ENCODE measurements at places on chromosomes 1 and 21.

DNA sequence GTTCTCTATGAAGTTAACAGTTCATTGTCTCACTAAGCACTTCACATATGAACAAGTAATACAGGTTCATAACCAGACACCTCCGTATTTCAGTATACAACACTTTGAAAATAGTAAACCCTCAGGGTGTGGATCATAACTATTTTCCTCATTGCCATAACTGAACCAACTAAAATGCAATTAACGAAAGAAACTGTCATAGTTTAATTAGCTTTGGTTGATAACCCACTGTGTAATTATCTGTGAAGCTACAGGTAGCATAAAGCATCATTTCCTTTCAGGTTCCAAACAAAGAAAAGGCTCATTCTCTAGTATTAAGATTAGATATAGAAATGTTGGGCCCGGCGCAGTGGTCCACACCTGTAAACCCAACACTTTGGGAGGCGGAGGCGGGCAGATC, 58.5 kb downstream of the EIF4G3 start:
- no peak for DNase-seq

DNA sequence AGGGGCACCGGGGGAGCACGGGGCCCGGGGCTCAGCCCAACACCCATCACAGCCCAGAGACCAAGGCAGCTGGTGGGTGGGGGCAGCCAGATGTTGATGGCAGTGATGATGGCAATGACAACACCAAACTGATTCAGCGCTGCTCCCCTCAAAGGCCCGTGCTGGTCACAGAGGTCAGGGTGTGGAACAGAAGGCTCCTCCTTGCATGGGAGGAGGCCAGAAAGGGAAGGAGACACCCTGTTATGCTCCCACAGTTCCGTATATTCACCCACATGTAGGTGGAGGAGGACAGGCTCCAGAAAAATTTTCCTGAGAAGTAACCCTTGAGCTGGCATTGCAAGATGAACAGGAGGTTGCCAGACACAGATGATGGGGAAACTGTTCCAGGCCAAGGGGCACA, 414 bp downstream of the GUCA2B start:
- DNase-seq = no peak

GRCh38 chr1:165842671-165843129, 15.3 kb downstream of the UCK2 start:
- peak; percentile 82 for DNase-seq

- no peak for DNase-seq
These were observed 2.4 kb upstream of the CYP2J2 start for GRCh38 chr1:59928996-59929395.

DNA sequence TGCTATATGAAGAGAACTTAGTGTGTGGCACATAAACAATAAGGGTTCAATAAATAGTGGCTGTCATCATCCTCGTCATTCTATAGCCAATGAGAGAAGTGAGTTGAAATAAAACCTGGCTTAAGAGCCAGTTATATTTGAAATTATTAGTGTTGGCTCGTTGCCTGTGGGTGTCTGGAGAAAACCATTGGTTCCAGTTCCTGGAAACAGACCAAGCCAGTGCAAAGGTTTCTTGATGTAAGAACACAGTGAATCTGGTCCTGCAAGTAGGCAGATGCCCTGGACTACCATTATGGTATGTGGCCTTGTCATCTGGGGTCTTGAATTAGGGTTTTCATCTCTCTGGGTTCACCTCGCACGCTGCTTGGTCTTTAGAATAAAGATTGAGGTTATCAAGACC, 43.3 kb downstream of the URB2 start:
- no peak for DNase-seq

GRCh38 chr1:48261881-48262400, 39.4 kb downstream of the SLC5A9 start:
- DNase-seq = no peak

GRCh38 chr1:188188317-188188716, 1359.6 kb downstream of the PLA2G4A start:
- DNase-seq = no peak

GRCh38 chr1:157077394-157077793, 22.2 kb downstream of the ETV3L start:
- no peak for DNase-seq

DNA sequence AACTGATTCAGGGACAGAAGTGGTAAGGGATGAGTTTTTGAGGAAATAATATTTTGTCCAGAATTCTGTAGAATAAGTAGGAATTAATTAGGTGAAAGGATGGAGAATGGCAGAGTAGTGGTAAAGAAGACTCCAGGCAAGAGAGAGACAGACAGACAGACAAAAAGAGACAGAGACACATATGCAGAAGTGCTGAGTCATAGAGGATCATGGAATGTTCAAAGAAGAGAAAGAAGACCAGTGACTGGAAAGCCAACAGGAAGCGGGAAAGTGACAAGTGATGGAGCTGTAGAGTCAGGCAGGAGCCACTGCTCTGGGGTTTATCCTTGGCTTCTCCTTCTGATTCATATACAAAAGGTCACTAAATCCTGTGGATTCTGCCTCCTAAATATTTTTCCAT, 85.9 kb downstream of the UROD start:
- peak; percentile 10 for DNase-seq

DNA sequence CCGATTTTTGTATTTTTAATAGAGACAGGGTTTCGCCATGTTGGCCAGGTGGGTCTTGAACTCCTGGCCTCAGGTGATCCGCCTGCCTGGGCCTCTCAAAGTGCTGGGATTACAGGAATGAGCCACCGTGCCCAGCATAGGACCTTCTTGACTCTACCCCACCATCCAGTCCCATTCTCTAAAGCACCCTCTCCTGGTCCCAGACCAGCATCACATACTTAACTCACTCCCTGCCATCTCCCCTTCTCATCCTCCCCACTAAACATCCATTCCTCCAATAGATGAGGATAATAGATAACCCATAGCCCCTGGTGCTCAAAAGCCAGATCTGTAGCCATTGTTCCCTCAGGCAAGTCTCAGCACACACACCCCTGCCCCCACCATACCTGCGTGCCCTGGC, 2.1 kb downstream of the ENTREP3 start:
- no peak for DNase-seq

- no peak for DNase-seq
These were observed 490.1 kb upstream of the LRRC7 start for GRCh38 chr1:69077633-69078032.

DNA sequence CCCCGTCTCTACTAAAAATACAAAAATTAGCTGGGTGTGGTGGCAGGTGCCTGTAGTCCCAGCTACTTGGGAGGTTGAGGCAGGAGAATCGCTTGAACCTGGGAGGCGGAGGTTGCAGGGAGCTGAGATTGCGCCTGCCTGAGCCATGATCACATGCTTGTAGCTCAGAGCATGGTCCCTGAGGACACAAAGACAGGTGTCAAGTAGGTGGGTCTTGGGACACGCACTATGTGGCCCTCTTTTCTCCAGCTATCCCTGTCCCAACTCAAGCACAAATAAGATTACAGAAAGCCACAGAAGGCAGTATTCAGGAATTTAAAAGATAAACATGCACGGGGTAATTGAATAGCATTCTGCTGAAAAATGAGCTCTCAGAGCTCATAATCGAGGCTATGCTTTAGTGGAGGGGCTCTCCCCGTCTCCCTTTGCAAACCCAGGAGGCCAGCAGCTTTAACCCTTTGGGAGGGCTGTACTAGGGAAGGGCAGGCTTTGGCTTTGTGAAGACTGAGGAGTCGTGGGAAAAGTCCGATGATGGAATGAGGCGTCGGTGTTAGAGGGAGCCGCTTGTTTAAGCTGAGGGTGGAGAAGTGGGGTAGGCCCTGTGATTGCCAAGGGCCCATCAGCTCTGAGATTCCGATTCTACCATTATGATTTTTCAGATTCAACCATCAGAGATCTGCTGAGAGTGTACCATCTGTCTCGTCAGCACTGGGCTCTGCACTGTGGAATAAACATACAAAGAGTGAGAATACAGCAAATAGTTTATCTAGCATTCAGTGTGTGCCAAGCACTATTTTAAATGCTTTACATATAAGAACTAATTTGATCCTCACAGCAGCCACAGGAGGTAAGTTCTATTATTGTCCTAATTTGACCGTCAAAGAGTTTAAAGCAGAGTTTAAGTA, 59.7 kb upstream of the CD34 start:
- no peak for DNase-seq

DNA sequence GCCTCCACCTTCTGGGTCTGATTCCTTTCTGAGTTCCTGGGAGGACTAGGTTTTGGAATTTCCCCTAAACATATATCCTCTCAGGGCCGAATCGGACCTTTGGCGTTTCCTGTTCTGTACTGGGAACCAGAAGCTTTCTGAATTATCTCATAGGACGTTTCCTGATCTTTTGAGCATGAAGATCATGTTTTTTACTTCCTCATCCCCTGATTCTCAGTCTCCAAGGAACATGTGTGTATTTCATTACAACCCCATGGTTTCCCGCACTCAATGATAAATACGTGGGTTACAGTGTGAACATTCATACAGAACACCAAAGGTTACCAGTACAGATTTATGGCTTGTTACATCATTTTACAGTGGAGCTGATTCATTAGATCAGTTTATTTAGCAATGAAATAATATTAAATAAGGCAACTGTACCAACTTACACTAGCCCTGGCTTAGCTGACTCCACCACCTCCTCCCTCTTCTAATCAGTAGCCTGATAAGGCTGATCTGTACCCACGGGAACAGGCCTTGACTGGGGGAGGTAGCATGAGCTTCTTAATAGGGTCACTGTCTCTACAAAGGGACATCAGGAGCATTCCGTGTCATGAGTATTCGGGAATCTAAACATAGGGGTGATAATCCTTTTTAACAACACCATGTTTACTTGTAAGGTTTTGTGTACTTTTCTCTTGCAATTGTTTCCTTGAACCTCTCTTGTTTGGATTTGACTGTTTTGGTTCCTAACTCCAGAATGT, 57.8 kb upstream of the ERRFI1 start:
- peak; percentile 83 for DNase-seq

DNA sequence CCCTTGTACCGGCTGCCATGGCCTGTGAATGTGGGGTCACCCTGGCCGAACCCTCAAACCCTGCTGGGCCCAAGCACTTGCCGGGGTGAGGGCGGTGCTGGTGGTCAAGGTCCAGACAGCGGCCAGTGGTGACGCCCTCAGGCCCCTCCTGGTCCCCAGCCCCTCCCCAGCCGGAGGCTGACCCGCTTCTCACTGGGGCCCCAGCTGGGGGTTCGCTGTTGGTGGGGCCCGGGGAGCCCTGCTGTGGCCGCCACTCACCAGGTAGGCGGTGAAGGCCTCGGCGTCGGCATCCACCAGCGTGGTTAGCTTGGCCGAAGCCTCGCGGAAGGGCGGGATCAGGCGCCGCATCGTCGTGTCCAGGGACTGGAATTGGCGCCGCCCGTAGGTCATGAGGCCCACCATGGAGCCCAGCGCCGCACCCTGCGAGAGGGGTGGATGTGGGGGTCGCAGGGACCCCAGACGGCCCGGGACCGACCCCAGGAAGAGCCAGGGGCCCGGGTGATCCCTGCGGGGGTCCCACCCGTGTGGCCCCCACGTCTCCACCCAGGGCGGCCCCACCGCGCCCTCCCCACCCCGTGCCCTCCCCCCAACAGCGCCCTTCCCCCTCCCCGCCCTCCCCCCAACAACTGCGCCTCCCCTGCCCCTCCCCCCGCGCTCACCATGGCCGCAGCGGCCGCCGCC, 10.1 kb downstream of the FTCD start:
- no peak for DNase-seq

DNA sequence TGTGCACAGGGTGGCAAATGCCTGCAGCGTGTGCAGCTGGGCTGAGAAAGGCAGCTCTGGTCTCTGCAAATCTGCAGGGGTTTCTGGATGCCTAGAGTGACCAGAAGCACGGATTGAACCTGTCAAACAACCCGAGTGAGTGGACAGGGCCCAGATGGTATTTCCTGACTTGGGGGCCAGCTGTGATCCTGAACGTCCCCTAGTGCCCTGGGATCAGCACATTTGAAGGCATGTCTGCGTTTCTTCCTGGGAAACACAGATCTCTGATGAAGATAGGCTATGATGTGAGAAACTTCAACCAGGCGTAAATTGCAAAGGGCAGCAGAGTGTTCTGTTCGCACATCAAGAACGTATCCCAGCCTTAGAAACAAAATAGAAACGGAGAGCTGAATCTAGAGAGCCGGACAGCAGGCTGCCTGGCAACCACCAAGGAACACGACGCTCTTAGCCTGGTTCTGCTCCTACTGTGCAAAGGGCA, 163.1 kb downstream of the KCNJ6 start:
- no peak for DNase-seq

- DNase-seq = no peak
These were observed 28.0 kb downstream of the AGBL4 start for GRCh38 chr1:49995734-49996133.

DNA sequence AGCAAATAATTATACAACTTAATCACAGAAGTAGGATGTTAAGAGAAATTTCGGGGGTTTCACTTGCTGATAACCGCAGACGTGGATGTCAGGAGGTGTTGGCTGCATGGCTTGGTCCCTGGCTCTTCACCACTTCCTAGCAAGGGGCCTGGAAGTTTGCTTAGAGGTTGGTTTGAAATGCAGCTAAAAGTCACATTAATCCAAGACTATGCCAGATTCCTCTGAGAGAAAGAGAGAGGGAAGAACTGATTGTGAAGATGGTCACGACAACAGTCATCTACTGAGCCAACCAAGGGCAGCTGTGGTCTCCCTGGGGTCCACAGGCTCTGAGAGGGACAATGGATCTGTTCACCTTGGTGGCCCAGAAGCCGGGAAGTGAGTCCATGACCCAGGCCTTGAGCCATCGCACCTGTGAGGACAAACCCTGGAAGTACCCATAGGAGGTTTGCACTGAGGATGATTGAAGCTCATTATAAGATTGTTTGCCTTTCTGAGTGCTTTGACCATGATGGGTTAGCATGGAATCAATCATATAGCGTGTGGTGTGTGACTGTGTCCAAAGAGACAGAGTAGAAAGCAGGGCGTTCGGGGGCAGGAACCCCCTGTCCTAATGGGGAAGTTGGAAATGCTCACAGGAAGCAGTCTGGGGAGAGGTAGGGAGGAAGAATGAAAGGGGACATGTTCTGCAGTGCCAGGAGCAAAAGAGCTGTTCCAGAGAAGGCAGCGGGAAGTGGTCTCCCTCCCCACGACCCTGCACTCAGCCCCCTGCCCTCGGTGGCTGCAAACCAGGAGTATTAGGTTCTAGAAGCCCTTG, 47.1 kb downstream of the UMODL1 start:
- DNase-seq = no peak

DNA sequence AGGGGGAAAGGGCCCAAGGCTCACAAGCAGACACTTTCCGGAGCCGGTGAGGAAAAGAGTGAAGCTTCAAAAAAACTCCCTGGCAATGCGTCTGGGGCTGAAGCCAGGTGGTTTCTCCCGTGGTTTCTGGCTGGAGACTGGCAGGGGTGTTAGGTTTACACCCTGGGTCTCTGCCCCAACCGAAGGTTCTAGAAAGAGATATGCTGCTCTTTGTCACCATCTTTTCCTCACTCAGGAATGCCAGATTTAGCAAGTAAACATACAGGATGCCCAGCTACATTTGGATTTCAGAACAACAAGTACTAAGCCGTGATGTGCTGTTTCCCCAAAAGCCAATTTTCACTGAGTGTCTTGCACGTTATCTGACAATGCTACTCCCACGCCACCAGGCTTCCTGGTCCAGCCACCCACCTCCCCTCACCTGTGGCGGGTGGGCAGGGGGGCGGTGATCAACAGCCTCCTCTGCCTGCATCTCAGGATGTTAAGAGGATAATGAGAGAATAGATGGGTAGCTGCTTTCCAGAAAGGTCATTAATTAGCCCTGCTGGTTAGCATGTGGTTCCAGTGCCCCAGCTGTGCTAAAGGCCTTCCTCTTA, 69.6 kb upstream of the OLIG2 start:
- no peak for DNase-seq

Data from LHCN-M2 (cell line).